ENCODE measurements at places on chromosomes 1 and 21.

GRCh38 chr1:247146671-247147070 lies 25.1 kb downstream of the ZNF124 start:
- no peak for DNase-seq

DNA sequence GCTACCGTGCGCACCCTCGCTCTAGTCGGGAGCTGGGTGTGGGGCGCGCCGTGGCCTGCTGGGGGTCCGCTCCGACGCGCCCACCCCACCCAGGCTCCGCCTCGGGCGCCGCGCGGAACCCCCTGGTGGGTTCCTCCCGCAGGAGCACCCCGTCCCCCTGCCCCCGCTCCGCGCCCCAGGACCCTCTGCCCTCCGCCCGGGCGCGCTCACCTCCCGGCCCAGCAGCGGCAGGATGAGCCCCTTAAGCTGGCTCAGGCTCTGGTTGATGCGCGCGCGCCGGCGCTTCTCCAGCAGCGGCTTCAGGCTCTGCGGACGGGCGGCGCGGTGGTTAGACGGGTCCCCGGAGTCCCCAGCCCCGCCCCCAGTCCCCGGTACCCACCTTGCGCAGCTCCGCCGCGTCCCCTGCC lies 319 bp downstream of the HES2 start:
- DNase-seq, result no peak

GRCh38 chr1:43352881-43353280 lies 5.9 kb upstream of the CDC20 start:
- no peak for DNase-seq

GRCh38 chr1:159906960-159907359 lies 7.0 kb upstream of the CFAP45 start:
- no peak for DNase-seq

DNA sequence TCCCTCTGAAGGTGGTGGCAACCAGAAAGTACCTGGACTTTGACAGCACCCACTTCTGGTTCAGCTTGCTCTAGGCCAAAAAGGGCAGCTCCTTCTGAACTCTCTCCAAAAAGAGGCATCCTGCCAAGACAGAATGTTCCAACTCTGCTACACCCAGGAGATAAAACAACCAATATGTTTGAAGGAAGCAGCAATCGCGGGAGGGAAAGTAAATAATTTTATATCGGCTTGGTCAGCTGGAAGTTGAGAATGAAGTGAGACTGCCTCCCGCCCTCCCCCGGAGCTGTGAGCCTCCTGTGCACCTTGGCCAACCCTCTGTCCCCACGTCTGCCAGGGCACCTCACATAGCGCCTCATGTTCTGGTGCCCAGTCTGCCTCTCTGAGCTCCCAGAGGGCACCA lies 130.3 kb upstream of the ATP1A1 start:
- DNase-seq, result no peak

DNA sequence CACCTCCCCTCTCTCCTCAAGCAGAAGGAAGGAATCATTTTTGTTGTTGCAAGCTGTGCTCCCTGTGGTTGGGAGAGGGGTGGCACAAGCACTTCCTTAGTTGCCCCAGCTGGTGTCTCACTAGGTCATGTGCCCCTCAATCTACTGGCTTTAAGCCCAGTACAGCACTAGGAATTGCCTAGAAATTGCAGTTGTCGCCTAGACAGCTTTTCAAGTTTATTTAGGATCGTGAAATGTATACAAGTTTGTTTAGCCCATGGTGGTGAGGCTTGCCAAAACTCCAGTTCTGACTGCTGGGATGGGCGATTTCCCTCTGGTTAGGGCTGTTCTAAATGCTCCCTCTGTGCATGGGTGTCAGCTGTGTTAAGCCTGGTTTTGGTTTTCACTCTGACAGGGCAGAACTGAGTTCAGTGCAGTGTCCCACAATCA lies 126.8 kb upstream of the ZNF644 start:
- no peak for DNase-seq

DNA sequence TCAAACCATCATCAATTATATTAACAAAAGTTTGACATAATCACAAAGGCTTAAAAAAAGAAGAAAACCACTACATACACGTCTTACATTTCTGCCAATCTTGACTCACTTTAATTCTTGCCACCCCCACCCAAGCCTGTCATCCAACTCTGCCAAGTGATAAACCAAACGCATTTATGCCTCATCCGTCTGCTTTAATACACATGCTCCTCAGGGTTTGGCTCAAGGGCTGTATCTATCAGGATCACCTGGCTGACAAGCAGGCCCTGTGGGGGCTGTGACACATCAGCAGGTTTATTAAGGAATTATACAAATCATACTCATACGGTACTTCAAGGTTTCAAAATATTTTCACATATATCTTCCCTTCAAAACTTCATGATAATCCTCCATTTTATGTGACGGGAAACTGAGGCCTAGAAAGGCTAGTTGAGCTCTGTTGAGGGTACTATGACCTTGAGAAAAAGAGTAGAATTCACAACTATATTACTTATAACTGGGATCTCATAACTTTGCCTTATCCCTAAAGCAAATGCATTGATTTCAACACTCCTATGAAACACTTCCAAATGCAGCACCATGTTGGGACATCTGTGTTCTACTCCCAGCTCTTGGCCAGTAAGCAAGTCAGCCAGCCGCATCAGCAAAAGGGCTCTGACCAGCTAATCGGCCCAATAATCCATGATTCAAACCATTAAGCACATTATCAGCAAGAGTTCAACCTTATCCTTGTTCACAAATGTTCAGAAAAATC lies 8.7 kb downstream of the SORT1 start:
- no peak for DNase-seq

DNA sequence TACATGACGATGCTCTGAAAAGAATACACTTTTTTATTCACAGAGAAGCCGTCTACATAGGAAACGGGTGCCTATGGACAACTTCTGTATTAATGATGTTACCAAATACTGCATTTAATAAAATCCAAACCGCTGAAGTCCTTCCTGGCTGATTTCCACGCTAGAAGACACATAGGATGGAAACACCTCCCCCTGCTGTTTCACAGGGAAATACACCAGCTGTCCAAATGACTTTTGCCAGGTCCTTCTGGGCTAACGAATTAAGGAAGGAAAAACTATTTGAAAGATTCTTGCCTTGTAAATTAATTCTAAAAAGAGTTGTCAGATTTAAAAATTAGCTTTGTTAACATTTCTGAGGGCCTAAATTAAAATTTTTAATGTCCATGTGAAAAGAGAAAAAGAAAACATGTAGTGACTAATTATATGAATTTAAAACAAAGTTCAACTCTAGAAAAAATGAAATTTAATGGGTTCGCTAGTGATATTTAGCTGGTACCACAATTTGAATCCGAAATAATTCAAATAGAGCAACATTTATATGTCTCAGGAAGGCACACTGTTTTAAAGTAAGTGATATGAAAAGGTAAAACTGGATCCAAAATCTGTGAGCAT lies 146.0 kb downstream of the RERE start:
- peak; percentile 42 for DNase-seq

GRCh38 chr1:59505596-59506028 lies 208.7 kb downstream of the FGGY start:
- DNase-seq, result no peak

GRCh38 chr1:213604477-213604876 lies 383.3 kb upstream of the PROX1 start:
- DNase-seq, result no peak

GRCh38 chr1:21509351-21510112 lies at the start of gene ALPL:
Gene ALPL (plus strand): TSS chr1:21509423. CDS start chr1:21554082, 44,659 bp downstream.
- DNase-seq, result no peak

DNA sequence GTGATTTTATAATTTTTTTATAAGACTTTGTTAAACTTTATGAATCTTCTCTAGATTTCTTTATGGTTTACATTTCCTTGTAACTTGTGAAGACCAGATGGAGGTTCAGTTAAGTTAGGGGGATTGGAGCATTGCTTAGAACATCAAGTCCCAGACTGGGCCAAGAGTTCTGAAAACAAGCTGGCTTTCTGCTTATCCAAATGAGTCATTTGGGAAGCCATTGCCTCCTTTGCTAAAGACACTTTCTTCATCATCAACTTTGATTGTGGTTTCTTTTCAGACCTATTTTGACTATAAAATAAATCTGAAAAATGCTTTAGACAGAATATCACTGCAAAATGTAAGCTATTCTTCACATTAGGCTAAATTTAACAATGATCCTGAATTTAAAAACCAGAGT lies 446.8 kb downstream of the USP25 start:
- no peak for DNase-seq

- no peak for DNase-seq
Measured at GRCh38 chr1:244801246-244801645, 34.2 kb upstream of the COX20 start.

- DNase-seq, result no peak
Measured at GRCh38 chr1:222974496-222974895, 159.7 kb downstream of the DISP1 start.

DNA sequence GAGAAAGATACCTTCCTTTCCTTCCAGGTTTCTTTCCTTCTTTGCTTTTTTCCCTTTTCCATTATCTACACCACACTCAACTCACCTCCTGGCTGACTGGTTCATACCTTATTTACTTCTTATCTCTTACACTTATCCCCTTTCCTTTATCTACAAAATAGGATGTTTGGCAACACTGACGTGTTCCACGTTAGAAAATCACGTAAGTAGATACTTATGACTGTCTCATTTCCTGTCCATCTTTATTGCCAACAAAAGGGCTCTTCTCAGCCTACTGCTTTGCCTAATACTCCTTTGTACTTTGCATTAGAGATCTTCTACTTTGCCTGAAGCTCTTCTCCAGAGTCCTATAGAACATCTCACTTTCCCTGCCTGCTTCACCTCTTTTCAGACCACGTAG lies 25.1 kb downstream of the SYNJ1 start:
- no peak for DNase-seq

DNA sequence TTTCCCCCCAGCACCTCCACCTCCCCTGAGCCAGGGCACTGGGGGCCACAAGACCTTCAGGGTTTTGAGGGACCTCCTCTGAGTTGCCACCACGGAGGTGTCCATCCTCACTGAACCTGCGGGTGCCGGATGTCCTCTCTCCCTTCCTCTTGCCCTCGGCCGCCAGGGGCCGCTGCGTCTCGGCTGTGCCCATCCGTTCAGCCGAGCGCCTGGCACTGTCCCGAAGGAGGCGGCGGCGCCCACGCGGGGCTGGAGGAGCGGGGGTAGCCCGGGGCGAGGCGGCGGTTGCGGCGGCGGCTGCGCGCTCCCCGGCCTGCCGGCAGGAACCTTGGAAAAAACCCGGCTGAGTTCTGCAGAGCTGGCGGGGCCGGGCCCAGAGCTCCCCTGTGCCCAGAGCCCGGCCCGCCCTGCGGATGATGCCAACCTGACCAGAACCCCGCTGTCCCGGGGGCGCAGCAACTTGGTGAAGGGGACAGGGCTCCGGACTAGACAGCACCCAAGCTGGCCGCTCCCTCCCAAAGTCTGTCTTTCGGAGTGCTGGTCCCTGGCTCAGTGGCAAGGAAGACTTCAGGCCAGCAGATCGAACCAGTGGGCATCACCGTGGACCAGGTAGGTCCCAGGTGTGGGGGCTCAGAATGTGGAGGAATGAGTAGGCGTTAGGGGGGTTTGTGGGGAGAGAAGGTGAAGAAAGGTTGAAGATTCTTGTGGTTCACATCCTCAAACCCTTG lies 3.7 kb upstream of the PPM1J start:
- peak; percentile 67 for DNase-seq

DNA sequence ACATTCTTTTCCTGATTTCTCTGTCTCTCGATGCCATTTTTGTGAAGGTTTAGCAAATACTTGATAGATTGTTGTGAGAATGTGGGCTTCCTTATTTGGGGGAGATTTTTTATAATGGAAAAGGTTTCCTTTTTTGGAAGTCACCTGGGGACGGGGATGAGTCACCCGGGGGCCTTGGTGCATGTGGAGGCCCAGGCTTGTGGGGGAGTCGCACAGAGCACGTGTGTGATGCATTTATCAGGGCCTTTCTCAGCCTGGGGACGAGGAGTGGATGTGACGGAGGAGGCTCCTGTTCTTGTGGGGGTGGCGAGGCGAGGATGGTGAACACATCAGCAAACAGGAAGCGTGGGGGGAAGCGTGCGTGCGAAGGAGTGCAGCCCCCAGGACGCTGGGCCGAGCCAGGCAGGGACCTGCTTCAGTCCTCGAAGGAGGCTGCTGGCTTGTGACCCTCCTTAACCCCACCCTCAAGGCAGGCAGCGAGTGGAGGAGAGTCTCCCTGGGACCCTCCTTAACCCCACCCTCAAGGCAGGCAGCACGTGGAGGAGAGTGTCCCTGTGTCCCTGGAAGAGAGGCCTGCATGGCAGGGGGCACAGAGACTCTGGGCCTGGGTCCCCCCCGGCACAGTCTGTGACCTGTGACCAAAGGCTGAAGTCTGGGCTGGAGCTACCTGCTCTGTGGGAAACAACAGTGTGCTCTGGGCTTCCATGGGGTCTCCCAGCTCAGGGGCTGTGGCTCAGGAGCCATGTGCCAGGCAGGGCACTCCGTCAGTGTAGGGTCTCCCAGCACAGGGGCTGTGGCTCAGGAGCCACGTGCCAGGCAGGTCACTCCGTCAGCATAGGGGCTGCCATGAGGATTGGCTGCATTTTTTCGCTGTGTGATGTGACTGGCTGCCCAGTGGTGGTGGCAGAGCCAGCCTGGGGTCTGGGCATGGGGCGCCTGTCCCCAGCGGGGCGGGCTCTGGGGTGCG lies 57.2 kb downstream of the AGPAT3 start:
- DNase-seq, result no peak

- DNase-seq, result no peak
Measured at GRCh38 chr21:34625030-34625593, 10.2 kb upstream of the RCAN1 start.

GRCh38 chr21:41664881-41665765 lies 101.7 kb downstream of the RIPK4 start:
- no peak for DNase-seq

GRCh38 chr1:39574646-39575045 lies 1.9 kb downstream of the PABPC4 start:
- DNase-seq, result no peak

- no peak for DNase-seq
Measured at GRCh38 chr1:228508840-228509415, 21.7 kb downstream of the RNF187 start.

- DNase-seq, result no peak
Measured at GRCh38 chr1:59393211-59394180, 96.6 kb downstream of the FGGY start.

- no peak for DNase-seq
Measured at GRCh38 chr1:230717251-230717650, 3.3 kb upstream of the AGT start.

DNA sequence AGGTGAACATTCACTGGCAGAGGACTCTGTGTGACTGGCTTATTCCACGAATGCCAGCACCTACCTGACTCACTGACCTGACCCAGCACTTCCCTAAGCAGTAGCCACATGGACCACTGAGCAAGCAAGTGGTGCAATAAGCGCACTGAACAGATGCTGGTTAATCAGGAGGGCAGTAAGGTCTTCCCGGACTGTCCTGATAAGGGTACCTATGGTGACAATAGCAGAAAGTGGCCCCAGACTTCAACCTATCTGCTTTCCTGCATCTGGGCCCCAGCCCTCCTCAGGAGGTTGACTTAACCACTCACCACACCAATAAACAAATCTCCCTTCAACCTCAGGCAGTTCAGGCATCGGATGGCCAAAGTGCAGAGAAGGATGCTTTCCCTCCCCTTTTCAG lies 65.7 kb downstream of the SETD4 start:
- DNase-seq, result no peak

DNA sequence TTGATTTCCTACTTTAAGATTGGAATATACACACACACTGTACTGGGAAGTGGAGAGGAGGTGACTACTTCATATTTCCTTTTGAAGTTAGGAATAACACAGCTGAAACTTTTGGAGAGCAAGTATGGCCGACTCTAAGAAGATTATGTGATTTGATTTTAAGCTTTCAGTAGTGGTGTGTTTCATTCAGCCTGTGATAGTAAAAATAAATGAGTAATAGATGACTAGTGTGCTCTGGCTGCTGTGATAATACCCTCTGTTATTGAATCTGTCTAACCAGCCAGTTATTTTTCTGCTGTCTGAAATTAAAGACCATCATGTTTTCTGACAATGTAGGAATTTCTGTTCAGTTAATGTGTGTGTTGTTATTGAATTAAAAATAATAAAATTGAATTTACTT lies 48.3 kb downstream of the CTTNBP2NL start:
- no peak for DNase-seq
